A549 treated with CORT108297 at 1 μM for 4 hours (cell line): ENCODE measurements at places on chromosomes 3 and 15. TPM values are rescaled to one million over a fixed set of nuclear protein-coding genes. Genes with fewer than 3 reads are reported as not detected.

The RNU5B-1 gene
- total RNA-seq: not detected in 5 replicates

The VIPR1 gene
- 0.54 to 0.91 TPM (median 0.63 TPM) in 5 replicates for total RNA-seq

The FBXW12 gene
- not detected in 5 replicates for total RNA-seq

The SLC12A1 gene
- not detected in 5 replicates for total RNA-seq

The OIP5 gene
- 13.2 to 15.0 TPM (median 14.7 TPM) in 5 replicates for total RNA-seq

The RTP3 gene
- not detected in 5 replicates for total RNA-seq

The IL5RA gene
- not detected in 5 replicates for total RNA-seq

The RTP4 gene
- total RNA-seq: not detected in 5 replicates

The CRTAP gene
- total RNA-seq: 249 to 301 TPM (median 284 TPM) in 5 replicates

The COLQ gene
- total RNA-seq: 0.13 to 0.68 TPM (median 0.44 TPM) in 5 replicates

The UBE2E1 gene
- total RNA-seq: 94.2 to 103 TPM (median 95.5 TPM) in 5 replicates

The TBC1D5 gene
- total RNA-seq: 11.5 to 16.3 TPM (median 13.9 TPM) in 5 replicates

The PIGZ gene
- 1.1 to 1.8 TPM (median 1.6 TPM) in 5 replicates for total RNA-seq

The DGKG gene
- 7.7 to 12.5 TPM (median 8.6 TPM) in 5 replicates for total RNA-seq

The TMCO5A gene
- not detected in 5 replicates for total RNA-seq

The KAT2B gene
- total RNA-seq: 5.0 to 7.2 TPM (median 6.0 TPM) in 5 replicates

The SEMA7A gene
- 2.3 to 3.2 TPM (median 2.5 TPM) in 5 replicates for total RNA-seq

The SLCO2A1 gene
- total RNA-seq: 0.01 to 0.09 TPM (median 0.02 TPM) in 5 replicates

The DHFR2 gene
- 2.9 to 4.5 TPM (median 3.6 TPM) in 5 replicates for total RNA-seq

The PPP1R14D gene
- total RNA-seq: 0.10 to 0.28 TPM in 2 of 5 replicates, not detected in the others

The IQCF5 gene
- total RNA-seq: not detected in 5 replicates

The CFAP100 gene
- total RNA-seq: not detected in 5 replicates

The NEIL1 gene
- total RNA-seq: 1.7 to 4.4 TPM (median 3.6 TPM) in 5 replicates

The ZCWPW2 gene
- 0.11 TPM in 1 of 5 replicates, not detected in the others for total RNA-seq

The COL8A1 gene
- not detected in 5 replicates for total RNA-seq
